OCI-LY7 (cell line): ENCODE measurements at places on chromosomes 6 and 20.

DNA sequence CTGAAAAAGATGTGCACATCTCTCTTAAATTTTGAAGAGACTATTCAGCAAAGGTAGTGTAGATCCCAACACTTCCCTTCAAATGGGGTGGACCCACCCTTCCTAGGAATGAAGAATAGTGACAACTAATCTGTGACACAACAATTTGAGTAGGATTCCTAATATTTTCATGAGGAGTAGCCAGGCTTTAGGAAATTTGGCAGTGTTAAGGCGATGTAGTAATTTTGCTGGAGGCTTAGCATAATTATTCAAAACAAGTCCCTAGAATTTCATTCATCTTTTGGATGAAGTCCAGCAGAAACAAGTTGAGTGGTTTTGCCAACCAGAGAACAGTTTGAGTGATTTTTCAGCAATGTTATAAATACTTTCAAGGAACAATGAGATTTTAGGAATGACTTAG is 52.4 kb downstream of the ELOVL4 start:
- no peak for DNase-seq

DNA sequence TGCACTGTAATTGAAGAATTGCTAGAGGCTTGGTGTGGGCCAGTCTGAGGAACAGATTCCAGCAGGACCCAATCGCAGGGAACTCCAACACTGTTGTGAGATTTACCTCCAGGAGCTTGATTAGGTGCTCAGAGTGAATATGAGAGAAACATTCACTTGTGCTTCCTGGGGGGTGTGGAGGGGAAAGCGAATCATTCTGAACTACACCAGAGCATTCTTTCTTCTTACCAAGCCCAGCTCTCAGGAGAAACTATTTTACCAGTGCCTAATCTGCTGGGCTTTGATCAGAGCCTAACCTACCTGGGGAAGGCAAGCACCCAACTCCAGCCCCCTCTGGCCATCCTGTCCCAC is 7.4 kb upstream of the SIRPB1 start:
- no peak for DNase-seq

GRCh38 chr6:133184798-133185372 is 56.3 kb upstream of the EYA4 start:
- peak; percentile 13 for DNase-seq

GRCh38 chr6:11012976-11013720 is 31.0 kb downstream of the ELOVL2 start:
- no peak for DNase-seq

DNA sequence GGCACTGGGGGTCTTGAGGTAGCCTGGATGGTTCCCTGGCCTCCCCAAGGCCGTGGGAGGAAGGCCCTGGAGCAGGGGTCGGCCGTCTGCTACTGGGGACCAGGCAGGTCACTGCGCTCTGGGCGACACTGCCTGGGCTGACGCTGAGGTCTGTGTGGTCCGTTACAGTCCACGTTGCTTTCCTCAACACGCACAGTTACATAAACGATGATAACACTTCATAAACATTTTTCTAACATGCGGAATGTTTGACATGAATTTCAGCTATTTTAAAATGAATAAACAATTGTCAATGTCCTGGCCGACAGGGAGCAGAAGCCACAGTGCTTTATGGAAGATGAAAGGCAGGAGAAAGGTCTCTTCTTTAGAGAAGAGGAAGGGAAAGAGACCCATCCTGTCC is 10.2 kb upstream of the RBBP8NL start:
- no peak for DNase-seq

DNA sequence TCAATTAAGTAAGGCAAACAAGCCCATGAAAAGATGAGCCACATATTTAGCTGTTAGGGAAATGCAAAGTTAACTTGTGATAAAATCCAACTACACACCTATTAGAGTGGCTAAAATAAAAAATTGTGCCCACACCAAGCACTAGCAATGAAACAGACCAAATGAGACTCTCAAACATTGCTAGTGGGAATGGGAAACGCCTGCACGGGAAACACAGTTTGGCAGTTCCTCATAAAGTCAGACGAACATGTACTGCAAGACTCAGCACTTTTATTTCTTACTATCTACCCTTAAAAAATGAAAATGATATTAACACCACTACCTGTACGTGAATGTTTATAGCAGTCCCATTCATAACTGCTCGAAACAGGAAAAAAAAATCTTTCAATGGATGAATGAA is 392.1 kb upstream of the NOX3 start:
- DNase-seq = no peak
